ENCODE measurements at places on chromosomes 1 and 21.

DNA sequence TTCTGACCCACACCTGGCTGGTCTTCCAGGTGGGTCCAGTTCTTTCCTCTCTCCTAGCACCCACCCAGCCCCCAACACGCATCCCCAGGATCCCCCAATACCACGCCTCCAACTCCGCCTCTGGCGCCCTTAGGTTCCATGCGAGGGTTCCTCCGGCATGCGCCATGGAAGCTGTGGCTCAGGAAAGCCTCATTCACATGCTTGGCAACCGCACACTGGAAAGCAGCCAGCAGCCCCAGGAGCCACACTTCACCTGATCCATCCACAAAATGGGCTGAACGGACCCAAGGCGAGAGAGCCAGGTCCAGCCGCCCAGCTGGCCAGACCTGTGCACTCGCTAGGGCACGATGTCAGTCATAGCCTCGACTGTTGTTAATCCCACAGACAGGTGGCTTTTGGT is 161.2 kb downstream of the PSMG1 start:
- DNase-seq: no peak

GRCh38 chr1:3013371-3014049 is 7.8 kb upstream of the ACTRT2 start:
- DNase-seq: no peak

GRCh38 chr1:45891087-45891486 is 87.7 kb downstream of the MAST2 start:
- DNase-seq: no peak

DNA sequence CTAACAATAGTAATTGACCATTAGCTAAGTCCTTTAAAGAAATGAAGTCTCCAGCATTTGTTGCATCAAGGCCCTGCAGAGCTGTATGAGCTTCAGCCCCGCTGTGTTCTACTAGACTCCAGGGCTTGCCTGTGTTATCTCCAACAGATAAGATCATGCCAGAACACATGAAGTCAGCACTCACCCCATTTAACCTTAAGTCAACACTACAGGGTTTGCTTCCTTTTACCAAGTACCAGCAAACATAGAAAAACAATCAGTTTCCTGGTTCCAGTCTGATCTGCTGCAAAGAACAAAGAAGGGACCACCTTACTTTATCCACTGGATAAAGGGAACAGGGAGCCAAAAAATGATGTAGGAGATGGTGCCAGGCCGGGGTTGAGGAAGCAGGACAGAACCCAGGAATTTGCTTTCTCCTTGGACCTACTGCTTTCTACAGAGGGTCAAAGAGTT is 41.3 kb upstream of the ENAH start:
- no peak for DNase-seq

GRCh38 chr1:5620418-5620817 is 371.8 kb downstream of the NPHP4 start:
- no peak for DNase-seq

DNA sequence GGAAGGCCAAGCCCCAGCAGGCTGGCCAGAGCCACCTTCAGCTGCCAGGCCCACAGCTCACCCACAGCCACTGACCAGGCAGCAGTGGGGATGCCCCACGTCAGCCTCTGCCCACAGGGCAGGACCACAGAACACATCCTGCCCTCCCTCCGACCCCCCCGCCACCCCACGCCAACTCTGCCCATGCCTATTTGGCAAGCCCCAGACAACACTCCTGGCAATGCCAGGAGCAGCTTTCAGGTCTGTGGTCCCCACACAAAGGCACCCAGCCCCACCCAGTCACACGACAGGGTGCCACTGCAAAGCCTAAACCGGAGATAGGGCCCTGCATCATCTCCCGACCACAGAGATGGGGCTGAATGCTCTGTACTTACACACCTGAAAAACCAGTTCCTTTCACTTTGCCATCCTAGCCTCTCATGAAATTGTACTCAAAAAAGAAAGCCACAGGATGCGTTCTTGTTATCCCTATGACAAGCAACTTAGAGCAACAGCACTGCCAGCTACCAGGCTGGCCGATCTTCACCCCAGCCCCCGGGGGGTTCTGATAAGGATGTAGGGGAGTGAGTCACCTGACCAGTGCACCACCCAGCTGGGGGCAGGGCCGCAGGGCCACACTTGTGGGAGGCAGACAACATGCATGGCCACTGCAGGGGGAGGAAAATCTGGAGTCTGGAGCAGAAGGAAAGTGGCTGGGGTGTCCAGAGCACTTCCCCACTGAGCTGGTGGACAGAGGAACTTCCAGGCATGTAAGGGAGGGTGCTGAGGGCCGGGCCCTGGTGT is 36.2 kb downstream of the UBE2G2 start:
- no peak for DNase-seq

All from iPS DF 6.9 (cell line).